C1 segment of cervical spinal cord (tissue), 14 donors: ENCODE measurements at places on chromosomes 6 and 20.

- no peak for DNase-seq
These were observed 166.7 kb upstream of the ADGRB3 start for GRCh38 chr6:68468244-68468884.

- DNase-seq, result no peak
These were observed 2.2 kb upstream of the PRELID3B start for GRCh38 chr20:59044796-59045195.

- DNase-seq, result no peak
These were observed 19.8 kb downstream of the HLA-E start for GRCh38 chr6:30508890-30509736.

GRCh38 chr20:24359321-24360027 is 110.0 kb upstream of the SYNDIG1 start:
- no peak for DNase-seq

DNA sequence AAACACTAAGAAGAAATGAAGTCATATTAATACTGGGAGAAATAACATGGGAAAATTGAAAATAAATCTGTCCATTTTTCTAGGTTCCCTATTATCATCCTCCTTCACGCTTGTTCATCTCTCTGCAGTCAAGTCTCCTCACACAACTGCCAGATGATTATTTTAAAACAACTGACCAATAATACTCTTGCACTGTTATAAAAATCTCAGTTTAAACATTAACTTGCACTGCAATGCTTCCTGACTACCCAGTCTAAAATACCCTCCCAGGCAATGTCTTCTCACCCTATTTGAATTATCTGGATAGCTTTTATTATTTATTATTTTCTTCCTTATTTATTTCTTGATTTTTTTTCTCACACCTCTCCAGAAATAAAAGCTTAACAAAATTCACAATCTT is 5.7 kb downstream of the EYS start:
- DNase-seq, result no peak

DNA sequence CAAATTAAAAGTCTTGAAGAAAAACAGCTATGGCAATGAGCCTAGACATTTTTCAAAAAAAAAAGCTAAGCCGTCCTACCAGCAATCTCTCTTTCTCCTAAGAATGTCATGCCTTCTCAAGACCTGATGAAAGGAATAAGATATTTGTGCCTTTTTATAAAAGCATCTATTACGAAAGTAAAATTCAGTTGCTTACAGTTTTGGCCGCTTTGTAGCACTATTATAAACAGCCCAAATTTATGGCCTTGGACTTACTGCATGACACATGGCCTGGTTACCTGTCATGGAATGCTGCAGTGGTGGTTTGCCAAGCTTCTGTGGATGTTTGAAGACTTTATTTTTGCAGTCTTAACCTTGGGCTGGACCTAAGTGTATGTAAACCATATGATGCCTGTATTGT is 22.2 kb upstream of the VAPB start:
- no peak for DNase-seq

GRCh38 chr6:21461844-21462518 is 131.6 kb upstream of the SOX4 start:
- DNase-seq, result no peak

DNA sequence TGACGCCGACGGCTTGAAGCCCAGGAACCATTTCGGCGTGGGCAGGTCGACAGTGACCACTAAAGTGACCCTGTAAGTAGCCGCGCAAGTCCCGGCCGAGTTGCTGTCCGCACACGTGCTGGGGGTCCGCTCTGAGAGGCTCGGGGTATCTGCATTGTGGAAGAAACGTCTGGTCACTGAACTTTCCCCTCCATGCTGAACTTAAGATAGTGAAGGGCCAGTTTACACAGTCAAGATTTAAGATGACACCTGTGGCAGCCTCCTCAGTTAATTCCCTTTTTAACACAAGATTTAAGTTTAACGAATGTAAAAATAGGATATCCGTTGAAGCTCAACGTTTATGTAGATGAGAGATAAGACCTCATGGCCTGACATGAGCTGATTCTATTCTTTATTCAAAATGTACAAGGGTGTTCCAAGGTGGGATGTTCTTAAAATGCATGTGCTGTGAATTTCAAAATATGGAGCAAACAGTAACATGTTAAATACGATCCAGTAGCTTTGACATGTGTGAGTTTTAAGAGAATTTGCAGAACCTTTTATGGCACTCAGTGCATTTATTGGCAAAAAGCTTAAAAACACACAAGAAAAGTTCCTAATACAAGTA is 116.2 kb downstream of the RTN4IP1 start:
- no peak for DNase-seq

GRCh38 chr6:14553515-14553914 is 435.9 kb downstream of the CD83 start:
- no peak for DNase-seq

- no peak for DNase-seq
These were observed 39.5 kb upstream of the STXBP5 start for GRCh38 chr6:147164761-147165160.

GRCh38 chr6:4359108-4359730 is 223.8 kb upstream of the ECI2 start:
- DNase-seq, result no peak

- no peak for DNase-seq
These were observed 100.3 kb downstream of the ARHGAP18 start for GRCh38 chr6:129609635-129610034.

GRCh38 chr6:56245903-56246351 is 1.5 kb downstream of the COL21A1 start:
- DNase-seq, result no peak

GRCh38 chr6:47064274-47064673 is 22.1 kb upstream of the ADGRF1 start:
- no peak for DNase-seq

DNA sequence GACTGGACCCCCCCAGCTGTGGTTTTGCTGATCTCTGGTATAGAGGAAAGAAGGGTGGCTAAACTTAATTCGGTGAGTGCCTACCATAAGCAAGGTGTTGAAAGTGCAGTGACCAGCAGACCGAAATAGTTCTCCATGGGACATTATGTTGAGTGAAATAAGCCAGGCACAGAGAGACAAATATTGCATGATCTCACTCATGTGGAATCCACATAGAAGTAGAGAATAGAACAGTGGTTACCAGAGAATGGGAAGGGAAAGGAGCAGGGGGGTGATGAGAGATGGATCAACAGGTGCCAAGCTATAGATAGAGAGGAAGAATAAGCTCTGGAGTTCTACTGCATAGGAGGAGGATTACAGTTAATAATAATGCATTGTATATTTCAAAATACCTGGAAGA is 9.7 kb upstream of the GCNT2 start:
- no peak for DNase-seq

DNA sequence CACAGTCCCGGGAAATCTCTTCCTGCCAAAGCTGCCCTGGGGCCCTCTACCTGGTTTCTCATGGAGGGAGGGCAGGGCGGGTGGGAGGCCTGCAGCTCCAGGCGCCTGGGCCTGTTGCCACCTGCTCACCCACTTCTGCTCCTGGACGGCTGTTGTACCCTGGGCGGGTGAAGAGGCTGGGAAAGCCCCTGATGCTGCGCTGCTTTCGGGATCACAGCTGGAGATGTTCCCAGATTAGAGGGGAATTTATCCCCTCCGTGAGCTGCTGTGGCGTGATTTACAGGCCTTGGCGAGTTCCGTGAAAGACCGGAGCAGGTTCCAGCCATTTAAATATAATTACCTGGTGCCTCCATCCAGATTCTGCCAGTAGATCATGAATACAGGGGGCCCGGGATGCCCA is 12.3 kb upstream of the VSTM2L start:
- no peak for DNase-seq

GRCh38 chr6:63637865-63638445 is 2.4 kb downstream of the PHF3 start:
- no peak for DNase-seq

DNA sequence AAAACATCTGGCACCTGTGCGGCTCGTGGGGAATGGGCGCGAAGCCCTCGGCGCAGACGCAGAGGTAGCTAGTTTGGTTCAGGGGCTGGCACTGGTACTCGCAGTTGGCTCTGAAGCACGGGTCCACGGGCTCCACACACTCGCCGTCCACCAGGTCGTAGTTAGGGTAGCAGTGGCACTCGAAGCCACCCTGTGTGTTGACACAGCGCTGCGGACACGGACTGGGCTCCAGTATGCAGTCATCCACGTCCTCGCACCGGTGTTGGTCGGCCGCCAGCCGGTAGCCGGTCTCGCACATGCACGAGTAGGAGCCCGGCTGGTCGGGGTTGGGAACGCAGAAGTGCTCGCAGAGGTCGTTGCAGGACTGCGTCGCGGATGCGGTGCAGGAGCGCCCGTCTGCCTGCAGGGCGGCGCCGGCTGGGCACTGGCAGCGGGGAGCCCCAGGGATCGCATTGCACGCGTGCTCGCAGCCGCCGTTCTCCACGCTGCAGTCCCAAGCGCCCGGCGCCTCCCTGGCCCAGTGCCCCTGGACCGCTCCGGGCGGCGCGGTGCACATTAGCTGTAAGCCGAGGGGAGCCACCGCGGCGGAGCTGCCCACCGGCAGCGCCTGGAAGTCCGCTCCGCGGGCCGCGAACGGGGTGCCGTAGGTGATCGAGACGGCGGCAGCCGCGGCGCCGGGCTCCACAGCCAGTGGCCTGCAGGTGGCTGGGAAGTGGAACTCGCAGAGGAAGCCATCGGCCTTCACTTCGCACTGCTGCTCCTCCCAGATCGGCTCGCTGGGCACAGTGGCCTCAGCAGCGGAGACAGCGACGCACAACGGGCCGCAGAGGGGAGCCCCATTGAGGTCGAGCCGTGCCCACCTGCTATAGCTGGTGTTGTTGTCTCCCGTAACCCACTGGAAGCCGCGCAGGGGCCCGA is 930 bp downstream of the THBD start:
- DNase-seq, result no peak

DNA sequence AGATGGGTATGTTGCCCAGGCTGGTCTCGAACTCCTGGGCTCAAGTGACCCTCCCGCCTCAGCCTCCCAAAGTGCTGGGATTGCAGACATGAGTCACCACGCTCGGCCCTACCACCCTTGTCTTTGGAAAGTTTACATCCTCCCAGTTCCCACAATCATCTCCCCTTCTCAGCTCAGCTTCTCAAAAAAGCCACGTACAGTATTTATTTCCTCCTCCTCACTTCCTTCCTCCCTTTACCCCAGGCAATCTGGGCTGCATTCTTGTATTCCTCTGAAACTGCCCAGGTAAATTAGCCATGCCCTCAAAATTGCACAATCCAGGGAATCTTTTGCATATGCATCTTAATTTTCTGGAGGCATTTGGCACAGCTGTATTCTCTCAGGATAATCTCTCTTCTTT is 7.4 kb upstream of the SLC23A2 start:
- no peak for DNase-seq

GRCh38 chr20:21702553-21703470 is 2.7 kb upstream of the PAX1 start:
- peak; percentile 18 for DNase-seq

DNA sequence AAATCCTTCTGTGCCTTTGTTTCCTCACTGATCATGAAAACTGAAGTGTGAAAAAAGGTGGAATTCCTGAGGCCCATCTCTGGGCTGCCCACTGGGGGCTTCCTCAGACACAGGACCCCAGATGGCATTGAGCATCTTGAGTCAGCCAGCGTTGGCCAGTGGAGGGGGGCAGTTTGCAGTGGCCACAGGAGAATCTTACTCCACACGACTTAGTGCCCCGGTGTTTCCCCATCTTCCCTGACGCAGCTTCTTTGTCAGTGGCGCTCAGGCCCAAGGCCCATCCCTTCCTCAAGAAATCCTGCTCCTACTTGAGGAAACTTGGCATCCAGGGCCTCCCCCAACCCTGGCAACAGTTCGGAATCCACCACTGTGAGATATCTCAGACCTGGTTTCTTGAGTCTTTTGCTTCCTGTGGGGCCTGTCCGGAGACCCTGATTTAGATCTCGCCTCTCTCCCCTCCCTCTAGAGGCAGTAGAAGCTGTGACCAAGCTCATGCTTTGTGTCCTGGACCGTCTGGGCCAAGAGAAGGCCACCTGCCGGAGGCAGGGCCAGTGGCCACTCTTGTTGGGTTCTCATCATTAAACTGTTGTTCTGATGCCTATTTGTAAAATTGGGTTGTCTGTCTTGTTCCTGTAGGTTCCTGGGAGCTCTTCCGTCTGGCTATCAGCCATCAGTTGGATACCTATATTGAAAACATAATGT is 20.2 kb upstream of the DLGAP4 start:
- DNase-seq, result no peak

DNA sequence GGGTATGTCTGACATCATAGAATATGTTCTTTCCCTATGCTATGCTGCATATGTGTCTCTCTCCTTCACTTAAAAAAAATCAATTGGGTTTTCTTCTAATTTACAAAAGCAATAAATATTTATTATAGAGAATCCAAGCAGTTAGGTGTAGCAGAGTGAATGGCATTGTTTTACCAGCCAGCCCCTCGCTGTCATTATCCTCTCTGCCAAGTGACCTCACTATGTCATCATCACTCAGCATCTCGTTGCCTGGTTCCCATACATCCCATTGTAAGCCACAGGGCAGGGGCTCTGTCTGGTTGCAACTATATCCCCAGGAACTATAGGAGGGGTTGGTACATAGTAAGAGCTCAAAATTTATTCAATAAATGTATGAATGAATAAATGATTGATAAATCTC is 31.3 kb downstream of the KIAA0319 start:
- DNase-seq, result no peak
